ENCODE measurements at places on chromosomes 6 and 20.

DNA sequence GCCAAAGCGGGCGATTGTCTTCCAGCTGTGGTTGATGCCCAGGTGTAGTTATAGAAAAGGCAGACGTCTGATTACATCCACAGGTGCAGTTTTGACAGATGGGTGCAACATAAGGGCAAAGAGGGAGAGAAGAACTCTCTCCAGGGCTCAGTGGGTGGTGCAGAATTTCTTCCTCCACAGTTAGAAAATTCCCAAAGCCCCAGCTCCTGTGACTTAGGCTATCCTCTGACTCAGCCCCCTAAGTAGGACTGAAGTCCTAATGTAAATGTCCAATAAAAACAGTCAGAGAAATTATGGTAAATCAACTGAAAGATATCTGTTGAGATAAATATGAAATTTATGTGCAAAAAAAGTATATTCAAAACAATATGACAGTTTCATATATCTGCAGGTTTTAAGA lies 31.4 kb downstream of the LYRM4 start:
- DNase-seq = no peak

DNA sequence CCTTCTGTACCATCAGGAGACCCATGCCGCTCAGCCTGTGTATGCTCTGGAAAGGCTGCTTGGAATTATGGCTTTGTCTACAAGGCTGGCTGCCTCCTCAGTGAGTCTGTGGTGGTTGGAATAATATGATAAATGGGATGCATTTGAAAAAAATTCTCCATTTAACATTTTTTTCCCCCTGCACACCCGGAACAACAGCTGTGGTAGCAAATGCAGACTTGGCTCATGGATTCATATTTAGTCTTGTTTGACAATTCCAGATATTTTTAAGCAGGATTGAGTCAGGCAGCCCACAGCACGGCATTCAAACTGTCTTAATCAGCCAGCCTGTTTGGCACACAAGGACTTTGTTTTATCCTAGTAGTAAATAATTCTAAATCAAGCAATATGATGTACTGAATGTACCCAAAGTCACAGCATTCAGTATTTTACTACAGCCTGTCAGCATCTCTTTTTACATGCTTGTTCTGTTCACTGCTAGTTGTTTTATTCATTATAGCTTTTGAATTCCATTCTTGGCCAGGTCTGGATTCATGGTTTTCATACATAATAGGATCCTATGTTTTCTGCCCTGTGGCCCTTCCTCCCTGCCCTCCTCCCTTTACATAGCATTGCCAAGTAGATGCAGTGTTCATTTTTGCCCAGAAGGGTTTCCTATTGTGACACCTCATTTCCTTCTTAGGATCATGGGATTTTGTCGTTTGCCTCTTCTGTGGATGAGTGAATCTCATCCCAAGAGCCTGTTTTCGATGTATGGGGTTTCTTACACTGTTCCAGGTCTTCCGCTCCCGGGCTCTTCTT lies 68.1 kb downstream of the LRRC1 start:
- DNase-seq = no peak

DNA sequence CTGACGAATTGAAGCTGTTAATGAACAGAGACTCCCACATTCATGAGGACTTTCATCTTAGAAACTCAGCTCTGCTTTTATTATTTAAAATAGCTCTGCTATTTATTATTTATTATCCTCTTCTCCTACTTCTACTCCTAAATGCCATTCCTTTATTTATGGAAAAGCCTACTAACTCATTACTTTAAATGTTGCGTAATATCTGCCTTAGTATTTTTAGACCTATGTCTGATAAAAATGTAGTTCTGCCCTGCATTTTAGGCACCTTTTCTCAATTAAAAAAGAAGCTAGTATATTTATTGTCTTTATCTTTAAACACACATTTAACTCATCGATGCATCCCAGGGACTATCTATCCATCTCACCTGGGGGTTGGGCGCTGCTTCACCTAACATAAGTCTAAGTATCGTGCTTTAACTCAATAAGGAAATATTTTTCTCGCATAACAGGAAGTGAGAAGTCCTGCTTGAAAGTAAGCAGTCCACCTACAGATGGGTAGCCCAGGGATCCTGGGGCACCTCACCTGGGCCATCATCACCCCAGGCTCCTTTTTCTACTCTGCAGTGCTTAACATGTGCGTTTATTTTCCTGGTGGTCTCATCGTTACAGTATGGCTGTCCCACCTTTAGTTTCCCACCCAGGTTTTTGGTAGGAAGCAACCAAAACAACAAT lies 31.3 kb upstream of the FAM184A start:
- no peak for DNase-seq

GRCh38 chr6:40355532-40355931 lies 231.6 kb downstream of the LRFN2 start:
- DNase-seq = no peak

DNA sequence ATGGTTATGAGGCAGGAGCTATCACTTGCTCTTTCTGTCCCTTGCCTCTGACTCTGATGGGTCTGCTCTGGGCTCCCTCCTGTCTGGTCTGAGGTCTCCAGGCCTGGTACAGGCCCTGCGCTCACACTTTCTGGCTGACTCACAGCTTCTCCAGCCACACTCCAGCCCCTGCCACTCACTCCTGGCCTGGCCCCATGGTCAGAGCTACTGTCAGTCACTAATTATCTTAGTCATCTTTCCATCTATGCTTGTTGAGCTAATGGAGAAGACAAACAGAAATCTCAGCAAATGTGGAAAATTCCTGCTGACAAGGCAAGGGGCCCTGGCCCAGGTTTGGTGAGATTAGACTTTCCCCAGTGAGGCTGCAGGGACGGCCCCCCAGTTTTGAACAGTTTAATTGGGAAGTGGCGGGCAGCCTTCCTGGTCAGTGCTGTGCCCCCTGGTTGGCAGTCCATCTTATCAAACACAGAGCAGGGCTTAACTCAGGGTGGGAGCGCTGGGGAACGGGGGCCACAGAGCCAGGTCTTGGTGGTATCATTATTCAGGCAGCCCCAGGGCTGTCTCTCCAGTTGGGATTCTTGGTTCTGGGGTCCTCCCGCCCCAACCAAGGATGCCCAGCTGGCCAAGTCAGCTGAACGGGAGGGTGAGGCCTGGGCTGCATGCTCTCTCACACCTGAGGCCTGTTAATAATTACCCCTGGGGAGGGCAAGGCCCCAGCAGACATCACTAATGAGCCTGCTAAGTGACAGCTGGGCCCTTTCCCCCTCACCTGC lies 63.4 kb downstream of the VEGFA start:
- no peak for DNase-seq

DNA sequence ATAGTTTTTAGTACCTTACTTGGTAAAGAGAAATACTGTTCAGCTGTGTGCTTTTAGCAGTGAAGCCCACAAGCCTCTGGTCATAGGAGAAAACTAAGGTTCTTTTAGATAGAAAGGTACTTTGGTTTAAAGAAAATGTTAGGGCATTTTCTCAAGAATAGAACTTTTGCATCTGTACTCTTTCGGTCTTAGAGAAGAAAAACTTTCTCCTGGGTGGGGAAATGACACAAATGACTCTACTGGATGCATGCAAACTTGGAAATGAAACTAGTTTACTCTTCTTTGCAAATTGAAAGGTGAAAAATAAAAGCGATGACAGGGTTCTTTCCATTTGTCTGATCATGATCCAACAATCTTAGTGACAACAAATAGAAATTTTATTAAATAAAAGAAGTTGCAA lies 2.1 kb upstream of the TMEM217 start:
- DNase-seq = no peak

GRCh38 chr6:1378065-1379016 lies 11.0 kb upstream of the FOXF2 start:
- no peak for DNase-seq

DNA sequence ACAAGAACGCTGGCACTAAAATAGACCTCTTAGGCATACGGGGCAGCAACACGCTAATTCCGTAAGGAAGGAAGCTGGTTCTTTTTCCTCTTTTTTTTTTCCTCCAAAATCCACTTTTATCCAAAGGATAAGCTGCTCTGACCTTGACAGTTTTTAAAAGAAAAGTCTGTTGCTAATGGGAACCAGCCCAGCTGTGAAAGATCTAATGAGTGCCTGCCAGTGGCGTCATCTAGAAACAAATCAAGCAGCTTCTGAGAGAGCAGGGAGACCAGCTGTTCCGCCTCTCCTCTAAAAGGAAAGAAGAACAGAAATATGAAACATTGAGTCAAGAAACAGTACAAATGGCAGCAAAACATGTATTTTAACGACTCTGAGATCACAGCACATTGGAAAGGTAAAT lies 78.6 kb downstream of the FAXC start:
- no peak for DNase-seq

DNA sequence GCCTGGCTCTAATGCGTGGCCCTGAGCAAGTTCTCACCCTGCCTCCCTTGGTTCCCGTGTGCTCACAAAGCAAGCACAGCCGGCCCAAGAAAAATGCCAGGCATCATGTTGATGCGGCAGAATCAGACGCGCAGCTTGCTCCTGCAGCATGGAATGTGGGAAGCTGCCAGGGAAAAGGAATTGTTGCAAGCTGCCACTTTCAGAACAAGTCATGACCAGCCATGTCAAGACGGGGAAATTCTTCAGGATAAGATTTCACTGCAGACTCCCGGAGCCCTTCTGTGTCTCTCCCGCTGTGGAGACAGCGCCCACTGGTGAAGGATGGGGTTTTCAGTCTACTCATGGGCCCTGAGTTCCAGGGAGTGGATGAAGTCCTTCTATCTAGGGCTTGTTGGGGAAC lies 4.6 kb downstream of the DACT2 start:
- no peak for DNase-seq

DNA sequence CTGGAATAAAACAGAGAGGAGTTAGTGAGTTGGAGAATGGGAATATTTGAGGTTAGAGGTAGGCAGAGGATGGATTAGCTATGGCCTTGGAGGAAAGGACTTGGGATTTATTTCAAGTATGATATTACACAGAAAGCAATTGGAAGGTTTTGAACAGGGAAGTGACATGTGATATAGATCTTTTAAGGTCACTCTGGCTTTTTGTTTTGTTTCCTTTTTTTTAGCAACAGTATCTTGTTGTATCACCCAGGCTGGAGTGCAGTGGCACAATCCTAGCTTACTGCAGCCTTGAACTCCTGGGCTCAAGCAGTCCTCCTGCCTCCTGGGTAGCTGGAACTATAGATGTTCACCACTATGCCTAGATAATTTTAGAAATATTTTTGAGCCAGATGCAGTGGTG lies 190.3 kb downstream of the UTRN start:
- DNase-seq = no peak

- peak; percentile 66 for DNase-seq
Measured at GRCh38 chr6:13427801-13428582, 59.4 kb downstream of the GFOD1 start.

- peak; percentile 30 for DNase-seq
Measured at GRCh38 chr20:24045621-24046318, 57.2 kb upstream of the GGTLC1 start.

DNA sequence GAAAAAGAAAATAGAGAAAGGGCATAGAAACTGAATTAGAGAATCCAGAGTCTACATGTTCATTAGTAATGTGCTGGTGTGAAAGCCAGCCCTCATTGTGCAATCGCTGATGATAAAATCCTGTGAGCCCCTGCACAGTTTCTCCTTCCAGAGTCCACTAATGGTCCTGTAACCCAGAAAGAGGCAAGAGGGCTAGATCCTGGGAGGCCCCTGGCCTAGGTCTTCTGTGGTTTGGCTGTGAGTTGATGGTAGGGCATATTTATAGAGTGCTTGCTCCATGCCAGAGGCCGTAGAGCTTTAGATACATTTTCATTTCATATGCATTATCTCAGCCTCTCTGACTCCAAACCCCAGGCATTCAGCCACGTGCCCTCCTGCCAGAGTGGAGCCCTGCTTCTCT lies 94.9 kb upstream of the MTHFD1L start:
- DNase-seq = no peak

- no peak for DNase-seq
Measured at GRCh38 chr6:135939208-135939591, 87.7 kb downstream of the PDE7B start.

DNA sequence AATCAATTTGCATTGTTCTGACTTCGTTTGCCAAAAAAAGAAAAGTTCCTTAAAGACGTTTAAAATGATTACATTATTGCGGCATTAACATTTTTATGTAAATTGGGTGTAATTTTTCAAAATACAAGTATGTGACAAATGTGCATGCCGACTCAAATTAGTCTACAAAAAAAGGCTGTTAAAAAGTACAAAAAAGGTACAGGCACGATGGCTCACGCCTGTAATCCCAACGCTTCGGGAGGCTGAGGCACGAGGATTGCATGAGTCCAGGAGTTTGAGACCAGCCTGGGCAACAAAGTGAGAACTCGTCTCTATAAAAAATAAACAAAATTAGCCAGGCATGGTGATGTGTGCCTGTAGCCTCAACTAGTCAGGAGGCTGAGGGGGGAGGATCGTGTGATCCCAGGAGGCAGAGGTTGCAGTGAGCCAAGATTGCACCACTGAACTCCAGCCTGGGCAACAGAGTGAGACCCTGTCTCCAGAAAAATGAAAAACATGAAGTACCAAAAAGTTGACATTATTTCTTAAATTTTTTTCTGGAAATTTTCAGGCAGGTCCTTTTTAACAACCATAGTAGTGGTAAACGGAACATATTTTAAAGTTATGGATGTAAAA lies 90.2 kb downstream of the PTPN1 start:
- no peak for DNase-seq

DNA sequence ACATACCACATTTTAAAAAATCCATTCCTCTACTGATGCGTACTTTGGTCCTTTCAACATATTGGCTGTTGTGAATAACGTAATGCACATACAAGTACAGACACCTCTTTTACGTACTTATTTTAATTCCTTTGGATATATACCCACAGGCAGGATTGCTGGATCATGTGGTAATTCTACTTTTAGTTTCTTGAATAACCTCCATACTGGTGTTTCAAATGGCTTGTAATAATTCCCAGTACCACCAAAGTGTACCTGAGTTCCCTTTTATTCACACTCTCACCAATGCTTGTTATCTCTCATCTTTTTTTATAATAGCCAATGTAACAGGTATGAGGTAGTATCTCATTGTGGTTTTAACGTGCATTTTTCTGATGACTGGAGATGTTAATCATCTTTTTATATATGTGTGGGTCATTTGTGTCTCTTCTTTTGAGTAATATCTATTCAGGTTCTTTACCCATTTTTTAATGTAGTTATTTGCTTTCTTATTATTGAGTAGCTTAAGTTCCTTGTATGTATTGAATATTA lies 191.9 kb downstream of the ADGB start:
- DNase-seq = no peak

GRCh38 chr6:105105094-105105493 lies 74.7 kb downstream of the POPDC3 start:
- DNase-seq = no peak

- DNase-seq = no peak
Measured at GRCh38 chr6:82179415-82179814, 68.1 kb downstream of the IBTK start.

- DNase-seq = no peak
Measured at GRCh38 chr6:52076791-52077179, 10.6 kb downstream of the PKHD1 start.

All from CD8-positive, alpha-beta T cell (primary cell).